ENCODE measurements at places on chromosomes 2 and 18.

DNA sequence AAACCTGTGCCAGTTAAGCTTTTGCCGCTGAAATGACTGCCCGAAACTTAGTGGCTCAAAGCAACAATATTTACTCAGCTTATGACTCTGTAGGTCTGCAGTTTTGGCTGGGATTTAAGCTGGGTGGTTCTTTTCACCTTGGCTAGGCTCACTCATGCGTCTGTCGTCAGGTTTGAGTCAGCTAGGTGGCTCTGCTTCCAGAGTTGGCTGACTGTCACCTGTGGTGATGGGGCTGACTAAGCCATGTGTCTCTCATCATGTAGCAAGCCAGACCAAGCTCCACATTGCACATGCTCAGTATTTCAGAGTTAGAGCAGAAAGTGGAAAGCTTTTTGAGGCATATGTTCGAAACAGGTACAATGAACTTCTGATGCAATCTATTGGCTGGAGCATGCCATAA is 354.8 kb downstream of the MEIS1 start:
- no peak overlapping the region for H3K27ac ChIP-seq
- no peaks in the 10 kb centered on the region for H3K27me3 ChIP-seq
- DNase-seq: no peak

DNA sequence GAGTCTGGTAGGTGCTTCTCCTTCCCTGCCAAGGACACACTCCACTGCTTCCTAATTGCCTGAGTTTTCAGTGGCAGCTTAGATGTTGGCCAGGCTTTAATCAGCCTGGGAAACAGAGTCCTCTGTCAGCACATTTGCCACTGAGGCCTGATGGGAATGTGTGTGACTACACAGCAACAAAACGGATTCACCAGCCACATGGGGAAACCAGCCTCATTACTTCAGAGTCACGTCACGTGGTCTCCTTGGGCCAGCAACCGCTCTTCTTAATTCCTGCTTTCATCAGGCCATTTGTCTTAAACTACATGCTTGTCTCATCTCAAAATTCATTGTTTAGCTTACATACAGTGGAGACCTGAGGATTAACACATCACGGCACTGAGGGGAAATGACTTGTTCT is 93.9 kb upstream of the LTBP1 start:
- no peak overlapping the region for H3K27ac ChIP-seq
- no peaks in the 10 kb centered on the region for H3K27me3 ChIP-seq
- H3K4me3 ChIP-seq: no peak overlapping the region
- H3K36me3 ChIP-seq: no peaks in the 10 kb centered on the region

DNA sequence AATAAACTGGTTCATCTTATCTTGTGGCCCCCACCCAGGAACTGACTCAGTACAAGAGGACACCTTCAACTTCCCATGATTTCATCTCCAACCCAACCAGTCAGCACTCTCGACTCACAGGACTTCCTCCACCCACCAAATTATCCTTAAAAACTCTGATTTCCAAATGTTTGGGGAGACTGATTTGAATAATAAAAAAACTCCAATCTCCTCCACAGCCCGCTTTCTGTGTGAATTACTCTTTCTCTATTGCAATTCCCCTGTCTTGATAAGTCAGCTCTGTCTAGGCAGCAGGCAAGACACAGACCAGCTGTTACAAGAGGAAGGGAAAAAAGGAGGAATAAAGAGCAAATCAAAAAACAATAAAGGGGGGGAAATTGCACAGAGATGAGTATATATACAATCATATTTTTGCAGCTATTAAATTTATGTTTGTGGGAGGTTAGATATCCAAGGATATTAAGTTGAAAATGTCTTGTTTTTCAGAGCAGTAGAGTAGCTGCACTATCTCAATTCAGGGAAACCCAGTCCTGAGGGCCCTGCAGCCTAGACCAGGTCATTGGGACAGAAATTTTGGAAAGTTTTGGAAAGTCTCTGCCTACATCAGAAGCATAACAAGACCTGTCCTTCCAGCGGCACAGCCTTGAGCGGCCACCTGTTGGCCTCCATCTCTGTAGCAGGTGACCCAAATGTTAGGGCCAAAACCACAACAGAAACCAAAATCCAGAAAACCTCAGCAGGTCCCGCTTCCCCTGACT is 32.8 kb upstream of the SIGLEC15 start:
- DNase-seq: no peak
- H3K4me3 ChIP-seq: no peak overlapping the region
- H3K27me3 ChIP-seq: no peaks in the 10 kb centered on the region

DNA sequence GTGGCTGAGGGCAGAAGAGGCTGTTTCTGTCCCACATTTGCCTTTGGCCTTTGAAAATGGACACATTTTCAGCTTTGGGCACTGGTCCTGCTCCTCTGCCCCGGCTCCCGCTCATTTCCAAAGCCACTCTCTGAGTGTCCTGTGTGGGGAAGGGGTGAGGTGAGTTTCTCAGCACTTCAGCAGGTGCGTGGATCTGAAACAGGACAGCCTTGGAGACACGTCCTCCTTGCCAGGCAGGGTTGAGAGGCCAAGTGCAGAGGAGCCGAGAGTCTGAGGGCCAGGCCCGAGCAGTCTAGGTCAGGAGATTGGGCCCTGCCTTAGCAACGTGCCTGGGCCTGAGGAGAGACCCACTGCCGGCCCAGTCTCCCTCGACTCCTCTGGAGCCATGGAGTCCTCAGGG is 21.9 kb upstream of the ALPI start:
- no peak overlapping the region for H3K4me3 ChIP-seq
- H3K27me3 ChIP-seq: no peaks in the 10 kb centered on the region
- DNase-seq: no peak
- no peaks in the 10 kb centered on the region for H3K4me1 ChIP-seq
- no peaks in the 10 kb centered on the region for H3K36me3 ChIP-seq

DNA sequence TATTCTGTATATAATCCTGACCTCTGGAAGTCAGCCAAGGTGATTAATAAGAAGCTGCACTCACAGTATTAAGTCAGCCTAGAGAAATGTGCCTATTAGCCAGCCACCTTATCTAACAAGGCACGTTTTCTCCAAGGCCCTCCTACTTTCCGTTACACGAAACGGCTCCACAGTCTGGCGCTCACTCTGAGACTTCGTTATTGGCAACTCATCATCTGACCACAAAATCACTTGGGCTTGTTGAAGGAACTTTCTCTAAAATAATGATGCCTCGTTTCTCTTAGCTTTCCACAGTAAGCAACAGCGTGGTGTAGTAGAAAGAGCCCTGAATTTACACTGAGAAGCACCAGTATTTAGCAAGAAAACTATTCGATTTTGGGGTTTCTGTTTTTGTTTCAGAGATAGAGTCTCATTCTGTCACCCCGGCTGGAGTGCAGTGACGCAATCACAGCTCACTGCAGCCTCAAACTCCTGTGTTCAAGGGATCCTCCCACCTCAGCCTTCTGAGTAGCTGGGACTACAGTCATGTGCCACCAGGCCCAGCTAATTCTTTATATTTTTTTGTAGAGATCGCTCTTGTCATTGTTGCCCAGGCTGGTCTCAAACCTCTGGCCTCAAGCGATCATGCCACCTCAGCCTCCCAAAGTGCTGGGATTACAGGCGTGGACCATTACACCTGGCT is 53.6 kb upstream of the SLC14A1 start:
- H3K36me3 ChIP-seq: no peaks in the 10 kb centered on the region
- H3K4me1 ChIP-seq: peaks cover 4% of the 10 kb centered on the region
- no peak overlapping the region for H3K4me3 ChIP-seq
- H3K27me3 ChIP-seq: no peaks in the 10 kb centered on the region
- H3K27ac ChIP-seq: no peak overlapping the region
- no peak for DNase-seq

- no peaks in the 10 kb centered on the region for H3K27me3 ChIP-seq
- H3K27ac ChIP-seq: peak overlapping the region; percentile 95
- no peaks in the 10 kb centered on the region for H3K36me3 ChIP-seq
- peaks cover 13% of the 10 kb centered on the region for H3K4me1 ChIP-seq
- peak overlapping the region; percentile 35 for H3K4me3 ChIP-seq
- DNase-seq: no peak
Measured at GRCh38 chr2:144333143-144333555, 186.8 kb downstream of the ZEB2 start.

GRCh38 chr2:696463-696862 is 19.3 kb upstream of the TMEM18 start:
- H3K27ac ChIP-seq: no peak overlapping the region
- H3K4me1 ChIP-seq: no peaks in the 10 kb centered on the region
- no peaks in the 10 kb centered on the region for H3K27me3 ChIP-seq
- H3K36me3 ChIP-seq: no peaks in the 10 kb centered on the region
- DNase-seq: no peak

GRCh38 chr2:69201259-69201658 is 185.8 kb downstream of the GFPT1 start:
- H3K27me3 ChIP-seq: no peaks in the 10 kb centered on the region
- no peak for DNase-seq
- H3K27ac ChIP-seq: no peak overlapping the region
- peaks cover 28% of the 10 kb centered on the region for H3K36me3 ChIP-seq
- H3K4me1 ChIP-seq: no peaks in the 10 kb centered on the region
